ENCODE measurements at places on chromosomes 4 and X. TPM values are rescaled to one million over a fixed set of nuclear protein-coding genes. Genes with fewer than 3 reads are reported as not detected.
A peak's percentile ranks its signal among the peaks of the same experiment; 100 is the strongest.

- H3K27ac ChIP-seq = no peak overlapping the region
- peaks cover 11% of the 10 kb centered on the region for H3K27me3 ChIP-seq
- no peak overlapping the region for H3K4me3 ChIP-seq
- H3K4me1 ChIP-seq = no peaks in the 10 kb centered on the region
- no peaks in the 10 kb centered on the region for H3K36me3 ChIP-seq
- DNase-seq = peak; percentile 21
Observed at GRCh38 chrX:152817078-152817764, 13.3 kb downstream of the CETN2 start.

- no peak for DNase-seq
- no peaks in the 10 kb centered on the region for H3K36me3 ChIP-seq
- H3K27me3 ChIP-seq = no peaks in the 10 kb centered on the region
- no peaks in the 10 kb centered on the region for H3K4me1 ChIP-seq
Observed at GRCh38 chrX:130468395-130468923, 66.7 kb downstream of the RBMX2 start.

- H3K27me3 ChIP-seq = no peaks in the 10 kb centered on the region
- no peak for DNase-seq
- no peak overlapping the region for H3K4me3 ChIP-seq
- no peaks in the 10 kb centered on the region for H3K36me3 ChIP-seq
- H3K27ac ChIP-seq = no peak overlapping the region
Observed at GRCh38 chrX:26651755-26652154, 435.8 kb downstream of the MAGEB5 start.

- H3K4me1 ChIP-seq = no peaks in the 10 kb centered on the region
- H3K36me3 ChIP-seq = no peaks in the 10 kb centered on the region
- no peak overlapping the region for H3K4me3 ChIP-seq
- H3K27me3 ChIP-seq = no peaks in the 10 kb centered on the region
Observed at GRCh38 chrX:105307762-105308161, 87.3 kb upstream of the TEX13A start.

DNA sequence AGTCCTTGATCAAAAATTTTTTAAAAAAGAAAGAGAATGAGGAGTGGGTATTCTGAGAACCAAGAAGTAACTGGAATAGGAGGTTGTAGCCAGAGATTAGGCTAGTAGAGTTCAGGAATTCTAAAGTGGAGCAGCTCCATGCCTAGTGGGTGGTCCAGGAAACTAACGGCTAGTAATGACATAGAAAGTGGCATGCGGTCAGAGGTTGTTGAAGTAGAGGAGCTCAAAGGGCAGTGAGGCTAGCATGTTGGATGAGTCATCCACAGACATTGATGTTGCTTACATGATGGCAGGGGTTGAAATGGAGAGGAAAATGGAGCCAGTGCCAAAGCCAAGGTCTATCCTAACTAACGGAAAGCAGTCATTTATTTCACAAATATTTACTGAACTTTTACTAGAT lies 42.1 kb downstream of the TEX13B start:
- DNase-seq = no peak
- H3K36me3 ChIP-seq = no peaks in the 10 kb centered on the region
- no peaks in the 10 kb centered on the region for H3K4me1 ChIP-seq
- no peak overlapping the region for H3K4me3 ChIP-seq

- no peaks in the 10 kb centered on the region for H3K36me3 ChIP-seq
- no peak overlapping the region for H3K27ac ChIP-seq
- no peaks in the 10 kb centered on the region for H3K27me3 ChIP-seq
- H3K4me1 ChIP-seq = no peaks in the 10 kb centered on the region
- DNase-seq = peak; percentile 61
Observed at GRCh38 chr4:1748465-1748995, 27.2 kb downstream of the TACC3 start.

GRCh38 chrX:153773218-153773611 lies 7.6 kb upstream of the SRPK3 start:
- no peak overlapping the region for H3K4me3 ChIP-seq
- H3K36me3 ChIP-seq = no peaks in the 10 kb centered on the region
- DNase-seq = peak; percentile 74

- H3K36me3 ChIP-seq = no peaks in the 10 kb centered on the region
- H3K4me1 ChIP-seq = no peaks in the 10 kb centered on the region
- H3K4me3 ChIP-seq = no peak overlapping the region
- no peaks in the 10 kb centered on the region for H3K27me3 ChIP-seq
- no peak overlapping the region for H3K27ac ChIP-seq
- no peak for DNase-seq
Observed at GRCh38 chrX:133948895-133949294, 36.5 kb downstream of the GPC3 start.

DNA sequence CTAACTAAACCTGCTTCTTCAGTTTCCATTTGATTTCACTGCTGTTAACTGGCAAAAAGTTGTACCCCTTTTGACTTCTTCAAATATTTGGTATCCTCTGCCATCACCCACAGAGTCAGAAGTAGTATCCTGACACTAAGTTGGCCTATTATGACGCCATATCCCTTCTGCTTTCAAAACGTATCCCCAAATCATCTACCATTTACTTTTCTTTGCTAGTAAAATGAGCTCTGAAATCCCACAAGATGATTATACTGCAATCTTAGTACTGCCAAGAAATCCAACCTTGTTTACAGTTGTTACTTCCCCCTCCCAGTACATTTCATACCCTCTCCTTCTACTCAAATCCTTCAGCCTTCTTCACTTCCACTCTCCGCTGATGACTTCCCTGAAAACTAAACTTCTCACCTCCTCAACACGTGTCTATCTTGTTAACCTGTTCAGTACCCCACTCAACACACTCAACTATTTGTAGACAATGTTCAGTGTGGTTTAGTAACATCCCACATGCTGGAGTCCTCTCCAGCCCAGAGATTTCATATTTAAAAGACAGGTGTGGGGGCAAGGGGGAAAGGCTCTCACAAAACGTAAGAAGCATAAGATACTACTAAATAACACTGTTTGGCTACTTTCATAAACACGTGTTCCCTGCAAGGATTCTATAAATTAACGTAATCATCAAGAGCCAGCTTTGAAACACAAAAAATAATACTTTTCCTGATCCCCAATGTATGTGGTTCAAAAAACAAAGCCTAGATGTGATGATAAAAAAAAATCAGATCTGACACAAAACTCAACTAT lies 1.3 kb downstream of the NAF1 start:
- DNase-seq = no peak
- H3K27ac ChIP-seq = no peak overlapping the region
- H3K36me3 ChIP-seq = no peaks in the 10 kb centered on the region
- H3K4me3 ChIP-seq = peak overlapping the region; percentile 73
- no peaks in the 10 kb centered on the region for H3K4me1 ChIP-seq

GRCh38 chrX:127085939-127086338 lies 266.4 kb downstream of the PRR32 start:
- no peaks in the 10 kb centered on the region for H3K27me3 ChIP-seq
- H3K4me1 ChIP-seq = no peaks in the 10 kb centered on the region
- no peak overlapping the region for H3K27ac ChIP-seq

DNA sequence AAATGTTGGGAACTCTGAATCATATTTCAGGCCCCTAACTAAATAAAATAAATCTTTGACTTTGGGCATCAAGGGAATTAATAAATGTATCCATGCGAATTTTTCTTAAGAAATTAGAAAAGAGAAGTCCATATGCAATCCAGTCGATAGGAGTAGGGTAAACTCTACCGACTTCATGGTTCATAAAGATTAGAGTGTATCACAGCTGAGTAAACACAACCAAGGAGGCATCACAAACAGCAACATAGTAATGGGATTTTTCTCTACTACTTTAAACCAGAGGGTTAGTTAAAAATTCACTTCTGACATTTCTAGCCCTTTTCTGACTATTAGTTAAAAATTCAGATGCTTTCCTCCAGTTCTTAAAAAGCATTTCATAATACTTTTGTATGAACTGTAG lies 19.9 kb downstream of the SEPTIN11 start:
- no peaks in the 10 kb centered on the region for H3K36me3 ChIP-seq
- no peaks in the 10 kb centered on the region for H3K27me3 ChIP-seq
- H3K4me1 ChIP-seq = no peaks in the 10 kb centered on the region

DNA sequence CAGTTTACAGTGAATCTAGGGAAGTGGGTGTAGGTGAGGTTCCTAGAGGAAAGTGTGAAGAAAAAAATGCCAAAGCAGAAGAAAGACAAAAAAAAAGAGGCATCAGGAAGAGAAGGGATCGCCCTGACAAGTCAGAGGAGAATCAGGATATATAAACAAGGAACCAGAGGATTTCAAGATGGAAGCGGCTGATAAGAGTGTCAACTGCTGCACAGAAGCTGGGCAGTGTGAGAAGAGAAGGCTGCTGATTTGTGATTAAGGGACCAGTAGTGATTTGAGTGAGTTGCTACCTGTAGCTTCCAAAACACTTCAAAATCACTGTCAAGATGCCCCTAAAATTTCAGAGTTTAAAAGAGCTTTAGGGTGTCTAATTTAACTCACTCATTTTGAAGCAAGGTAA lies 258.2 kb downstream of the PPP3CA start:
- no peak for DNase-seq
- H3K27ac ChIP-seq = no peak overlapping the region
- no peaks in the 10 kb centered on the region for H3K27me3 ChIP-seq

DNA sequence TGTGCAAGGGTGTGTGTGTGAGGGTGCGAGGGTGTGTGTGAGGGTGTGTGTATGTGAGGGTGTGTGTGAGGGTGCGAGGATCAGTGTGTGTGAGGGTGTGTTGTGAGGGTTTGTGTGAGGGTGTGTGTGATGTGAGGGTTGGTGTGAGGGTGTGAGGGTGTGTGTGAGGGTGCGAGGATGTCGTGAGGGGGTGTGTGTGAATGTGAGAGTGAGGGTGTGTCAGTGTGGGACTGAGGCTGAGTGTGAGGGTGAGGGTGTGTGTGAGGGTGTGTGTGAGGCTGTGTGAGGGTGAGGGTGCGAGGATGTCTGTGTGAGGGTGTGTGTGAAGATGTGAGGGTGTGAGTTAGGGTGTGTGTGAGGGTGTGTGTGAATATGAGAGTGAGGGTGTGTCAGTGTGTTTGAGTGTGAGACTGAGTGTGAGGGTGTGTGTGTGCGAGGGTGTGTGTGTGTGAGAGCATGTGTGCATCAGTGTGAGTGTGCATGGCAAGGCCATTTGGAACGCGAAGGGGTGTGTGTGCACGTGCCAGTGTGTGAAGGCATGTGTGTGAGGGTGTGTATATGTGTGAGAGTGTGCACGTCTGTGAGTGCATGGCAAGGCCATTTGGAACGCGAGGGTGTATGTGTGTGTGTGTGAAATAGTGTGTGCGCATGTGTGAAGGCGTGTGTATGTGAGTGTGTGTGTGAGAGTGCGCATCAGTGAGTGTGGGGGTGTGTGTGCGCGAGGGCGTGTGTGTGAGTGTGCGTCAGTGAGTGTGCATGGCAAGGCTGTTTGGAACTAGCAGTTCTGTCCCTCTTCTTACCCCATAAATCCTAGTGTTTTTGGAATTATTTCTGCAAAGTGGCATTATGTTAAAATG lies 69.8 kb downstream of the RGS12 start:
- H3K36me3 ChIP-seq = no peaks in the 10 kb centered on the region
- no peak overlapping the region for H3K4me3 ChIP-seq
- no peak for DNase-seq

GRCh38 chrX:49172280-49172780 lies 632 bp downstream of the PLP2 start:
- H3K4me3 ChIP-seq = peak overlapping the region; percentile 50
- H3K4me1 ChIP-seq = peaks cover 2% of the 10 kb centered on the region
- H3K27me3 ChIP-seq = no peaks in the 10 kb centered on the region

DNA sequence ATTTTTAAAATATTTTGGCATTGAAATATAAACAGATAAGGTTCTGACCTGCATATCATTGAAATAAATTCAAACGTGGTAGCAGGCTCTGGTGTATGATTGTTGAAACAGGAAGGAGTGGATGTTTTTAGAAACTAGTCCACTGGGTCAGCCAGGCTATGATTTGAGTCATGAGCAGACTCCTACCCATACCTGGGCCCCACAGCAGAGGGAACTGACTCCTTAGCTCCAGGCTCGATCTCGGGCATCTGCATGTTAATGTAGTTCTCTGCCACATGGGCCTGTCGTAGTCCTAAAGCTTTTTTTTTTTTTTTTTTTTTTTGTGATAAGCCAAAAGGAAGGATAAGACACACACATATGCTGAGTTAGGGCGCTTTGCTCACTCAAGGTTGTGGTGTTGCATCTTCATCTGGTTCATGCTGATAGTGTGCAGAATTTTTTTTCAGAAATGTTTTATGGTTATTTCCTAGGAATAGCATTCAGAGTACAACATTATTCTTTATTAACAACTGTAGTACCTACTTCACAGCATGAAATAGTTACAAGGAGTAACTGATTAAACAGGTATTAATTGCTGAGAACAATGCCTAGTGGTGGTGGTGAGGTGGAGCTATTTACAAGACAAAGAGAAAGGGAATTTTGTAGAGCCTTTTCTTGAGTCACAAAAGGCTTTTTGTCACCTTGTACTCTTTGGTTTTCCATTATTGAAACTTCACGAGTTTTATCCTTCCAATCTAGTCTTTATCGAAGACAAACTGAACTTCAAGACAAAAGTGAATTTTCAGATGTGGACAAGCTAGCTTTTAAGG lies 27.3 kb downstream of the OFD1 start:
- H3K4me1 ChIP-seq = peaks cover 6% of the 10 kb centered on the region
- peaks cover 22% of the 10 kb centered on the region for H3K36me3 ChIP-seq
- no peaks in the 10 kb centered on the region for H3K27me3 ChIP-seq
- DNase-seq = no peak

GRCh38 chr4:128906581-128906980 lies 97.1 kb downstream of the JADE1 start:
- no peak overlapping the region for H3K27ac ChIP-seq
- H3K4me1 ChIP-seq = no peaks in the 10 kb centered on the region
- H3K36me3 ChIP-seq = no peaks in the 10 kb centered on the region
- no peak for DNase-seq
- no peak overlapping the region for H3K4me3 ChIP-seq
- no peaks in the 10 kb centered on the region for H3K27me3 ChIP-seq

DNA sequence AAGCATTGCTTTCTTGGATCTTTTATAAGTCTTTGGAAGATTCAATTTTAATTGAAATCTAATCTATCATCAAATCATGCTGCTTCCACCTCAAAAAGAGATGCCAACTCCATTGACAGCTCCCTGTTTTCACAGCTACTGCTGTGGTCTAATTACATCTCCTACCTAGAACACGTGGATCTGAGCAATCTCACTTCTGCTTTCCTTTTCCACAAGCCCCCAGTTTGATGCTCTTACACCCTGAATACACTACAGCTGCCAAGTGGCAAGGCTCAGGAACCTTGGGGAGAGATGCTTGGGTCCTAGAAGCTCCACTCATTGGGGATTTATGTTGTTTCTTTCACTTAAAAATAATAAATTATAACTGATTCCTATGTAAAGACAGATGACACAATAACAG lies 172.0 kb downstream of the CFAP299 start:
- no peaks in the 10 kb centered on the region for H3K36me3 ChIP-seq
- H3K4me3 ChIP-seq = no peak overlapping the region
- DNase-seq = no peak

GRCh38 chr4:30763321-30763727 lies 43.2 kb downstream of the PCDH7 start:
- DNase-seq = no peak
- H3K4me1 ChIP-seq = no peaks in the 10 kb centered on the region
- H3K36me3 ChIP-seq = no peaks in the 10 kb centered on the region
- H3K4me3 ChIP-seq = no peak overlapping the region
- H3K27ac ChIP-seq = no peak overlapping the region
- no peaks in the 10 kb centered on the region for H3K27me3 ChIP-seq

- no peaks in the 10 kb centered on the region for H3K36me3 ChIP-seq
- H3K4me1 ChIP-seq = no peaks in the 10 kb centered on the region
- H3K27me3 ChIP-seq = no peaks in the 10 kb centered on the region
Observed at GRCh38 chr4:38644201-38644600, 19.8 kb upstream of the KLF3 start.

Gene TCEAL9
- total RNA-seq = 7.3 TPM

Gene PACRGL
- total RNA-seq = 8.5 TPM

Gene HUWE1
- 86.7 TPM for total RNA-seq

Gene ERAS
- not detected for total RNA-seq

Gene IDUA
- total RNA-seq = 17.8 TPM

Gene CNKSR2
- 2.5 TPM for total RNA-seq

Gene PWWP3B
- 6.4 TPM for total RNA-seq

Gene CYSLTR1
- total RNA-seq = 0.19 TPM

Gene LAMTOR3
- total RNA-seq = 25.6 TPM

Gene AMBN
- not detected for total RNA-seq

Gene VBP1
- 18.7 TPM for total RNA-seq

Measured in pancreas (tissue), 10 donors.